ENCODE measurements at places on chromosomes 5 and 9.

DNA sequence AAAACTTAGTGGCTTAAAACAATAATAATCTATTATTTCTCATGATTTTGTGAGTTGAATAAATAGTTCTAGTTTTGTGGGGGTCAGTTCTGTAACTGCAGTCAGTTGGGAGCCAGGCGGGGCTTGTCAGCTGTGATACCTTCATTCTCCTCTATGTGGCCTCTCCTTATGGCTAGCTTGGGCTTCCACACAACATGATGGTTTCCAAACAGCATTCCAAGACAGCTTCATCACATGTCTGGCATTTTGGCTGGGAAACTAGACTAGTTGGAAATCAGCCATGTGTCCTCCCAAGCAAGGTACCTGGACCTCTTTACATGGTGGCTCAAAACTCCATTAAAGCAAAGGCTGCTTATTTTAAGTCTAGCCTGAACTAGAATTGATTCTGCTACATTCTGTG lies 61.4 kb upstream of the RANBP3L start:
- DNase-seq, result peak; percentile 70

DNA sequence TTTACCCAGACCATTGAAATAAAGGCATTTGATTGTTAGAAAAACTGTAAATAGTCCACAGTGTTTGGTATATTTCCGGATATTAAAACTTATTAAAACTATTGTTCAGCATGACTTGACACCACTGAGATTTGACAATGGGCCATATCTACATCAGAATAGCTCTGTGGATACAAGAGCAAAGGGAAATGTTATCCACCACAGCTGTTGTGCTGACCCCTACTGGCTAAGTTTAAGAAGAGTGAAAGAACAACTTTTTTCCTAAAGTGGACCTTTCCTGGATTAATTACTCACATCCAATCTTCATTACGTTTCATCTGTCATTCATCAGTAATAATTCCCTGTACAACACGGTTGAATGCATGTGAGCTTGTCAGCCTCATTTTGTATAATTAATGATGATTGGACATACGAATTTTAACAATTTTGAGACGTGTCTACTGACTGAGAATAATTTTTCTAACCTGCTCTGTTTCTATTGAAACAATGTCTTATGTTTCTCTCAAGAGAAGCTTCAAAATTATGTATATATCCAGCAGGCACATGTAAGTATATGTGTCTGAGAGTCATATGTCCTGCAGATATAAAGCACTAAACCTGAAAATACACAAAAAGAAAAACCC lies 1952.6 kb downstream of the MAT2B start:
- DNase-seq, result peak; percentile 20

- DNase-seq, result no peak
Observed at GRCh38 chr5:119074419-119074818, 3.5 kb downstream of the DMXL1 start.

DNA sequence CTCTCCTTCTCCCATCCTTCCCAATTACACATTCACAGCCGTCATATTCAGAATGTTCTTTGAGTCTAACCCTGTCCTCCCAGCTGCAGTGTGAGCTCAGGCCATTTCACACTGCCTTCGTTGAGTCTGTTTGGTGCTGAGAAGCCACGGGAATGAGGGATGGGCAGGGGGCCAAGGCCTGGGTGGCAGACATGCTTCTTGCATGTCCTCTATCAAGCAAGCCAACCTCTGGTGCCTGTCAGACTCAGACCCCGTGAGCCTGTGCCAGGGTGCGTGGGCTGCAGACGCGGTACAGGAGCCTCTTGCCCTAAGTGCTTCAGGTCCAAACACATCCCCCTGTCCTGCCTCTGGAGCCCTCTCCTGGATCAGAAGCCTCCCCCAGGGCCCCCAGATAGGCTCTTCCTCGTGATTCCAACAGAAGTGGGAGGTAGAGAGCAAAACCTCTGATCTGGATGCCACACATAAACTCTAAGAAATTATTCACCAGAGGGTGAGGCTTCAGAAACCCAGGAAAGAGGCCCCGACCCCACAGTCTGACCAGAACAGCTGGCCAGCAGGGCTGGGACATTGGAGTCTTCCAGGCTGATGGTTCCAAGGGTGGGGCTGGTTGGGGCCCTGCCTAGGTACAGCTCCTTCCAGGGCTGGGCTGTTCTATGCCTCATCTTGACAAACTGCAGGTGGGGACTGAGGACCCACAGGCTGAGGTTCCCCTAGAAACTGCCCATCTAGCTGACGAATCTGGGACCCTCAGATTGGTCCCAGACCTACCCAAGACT lies 46.7 kb upstream of the CDKN2AIPNL start:
- no peak for DNase-seq

GRCh38 chr5:157718519-157718918 lies 12.7 kb upstream of the THG1L start:
- peak; percentile 38 for DNase-seq
